ENCODE measurements at places on chromosomes 12 and 14.

DNA sequence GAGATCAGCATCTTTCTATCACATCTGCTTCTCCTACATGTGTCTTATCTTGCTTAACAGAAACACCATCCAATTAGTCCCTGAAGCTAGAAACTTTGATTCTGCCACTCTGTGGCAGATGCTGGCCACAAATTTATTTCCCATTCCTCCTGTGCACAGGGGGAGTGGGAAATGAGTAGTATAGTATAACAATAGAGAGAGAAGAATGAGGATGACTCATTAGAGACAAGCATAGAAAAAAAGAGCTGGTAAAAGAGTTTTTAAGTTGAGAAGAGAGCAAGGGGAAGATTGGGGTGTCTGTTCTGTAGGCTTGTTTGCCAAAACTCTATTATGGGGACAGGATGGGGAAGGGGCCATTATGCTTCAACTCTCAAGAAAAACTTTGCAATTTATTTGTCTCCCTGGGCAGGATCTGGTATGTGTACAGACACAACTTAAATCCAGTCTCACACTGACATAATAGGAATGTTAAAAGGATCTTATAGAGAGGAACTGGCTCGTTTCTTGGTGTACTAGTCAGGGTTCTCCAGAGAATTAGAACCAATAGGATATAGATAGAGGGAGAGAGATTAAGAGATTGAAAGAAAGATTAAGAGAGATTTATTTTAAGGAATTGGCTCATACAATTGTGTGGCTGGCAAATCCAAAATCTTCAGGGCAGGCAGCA, 142.6 kb upstream of the CPSF6 start:
- DNase-seq: no peak

DNA sequence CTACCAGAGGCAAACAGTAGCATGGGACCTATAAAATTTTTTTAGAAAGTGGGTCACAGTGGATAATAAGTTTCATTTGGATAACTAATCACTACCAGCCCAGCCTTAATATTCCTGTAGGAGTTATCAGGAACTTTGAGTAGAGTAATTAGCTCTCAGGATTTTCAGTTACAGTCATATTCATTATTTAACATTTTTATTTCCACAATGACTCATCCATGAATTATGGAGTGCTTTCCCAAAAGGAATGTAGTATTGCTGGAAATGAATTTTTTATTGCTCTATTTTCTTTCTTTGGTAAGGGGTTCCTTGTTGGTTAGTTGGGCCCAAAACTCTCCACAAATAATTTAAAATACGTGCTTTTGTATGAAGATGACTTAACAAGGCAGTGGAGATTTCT, 53.7 kb downstream of the ERC1 start:
- DNase-seq: no peak

GRCh38 chr12:32901553-32901952, 5.0 kb upstream of the PKP2 start:
- no peak for DNase-seq

DNA sequence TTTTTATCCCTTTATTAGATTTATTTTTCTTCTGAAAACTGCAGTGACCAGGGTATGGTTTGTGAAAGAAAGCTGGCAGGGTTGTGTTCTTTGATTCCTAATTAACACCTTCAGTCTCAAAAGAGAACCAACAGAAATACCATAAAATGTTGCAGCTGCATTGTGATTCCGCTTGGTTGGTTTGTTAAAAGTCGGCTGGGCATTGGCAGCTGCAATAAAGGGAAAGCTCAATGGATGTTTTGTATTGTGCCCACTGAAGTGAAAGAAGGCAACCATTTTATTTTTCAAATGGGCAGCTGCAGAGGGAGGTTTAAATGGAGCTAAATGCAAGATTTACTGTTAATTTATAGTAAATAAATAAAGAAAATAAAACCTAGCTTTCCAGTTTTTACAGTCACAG, 16.7 kb downstream of the LGR5 start:
- DNase-seq: no peak

DNA sequence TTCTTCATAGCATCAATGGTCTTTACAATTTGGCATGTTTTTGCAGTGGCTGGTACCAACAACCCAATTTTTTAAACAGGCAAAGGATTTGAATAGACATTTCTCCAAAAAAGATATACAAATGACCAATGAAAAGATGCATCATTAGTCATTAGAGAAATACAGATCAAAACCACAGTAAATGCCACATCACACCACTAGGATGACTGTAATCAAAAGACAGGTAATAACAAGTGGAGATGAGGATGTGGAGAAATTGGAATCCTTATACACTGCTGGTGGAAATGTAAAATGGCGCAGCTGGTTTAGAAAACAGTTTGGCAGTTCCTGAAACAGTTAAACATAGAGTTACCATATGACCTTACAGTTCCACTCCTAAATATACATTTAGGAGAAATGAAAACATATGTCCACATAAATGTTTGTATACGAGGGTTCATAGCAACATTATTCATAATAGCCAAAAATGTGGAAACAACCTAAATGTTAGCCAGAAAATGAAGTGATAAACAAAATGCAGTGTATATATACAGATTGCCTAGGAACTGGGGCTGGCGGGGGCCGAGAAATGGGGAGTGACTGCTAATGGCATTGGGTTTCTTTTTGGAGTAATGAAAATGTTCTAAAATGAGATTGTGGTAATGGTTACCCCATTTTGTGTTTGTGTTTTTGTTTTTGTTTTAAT, 55.2 kb downstream of the TGFB3 start:
- no peak for DNase-seq

DNA sequence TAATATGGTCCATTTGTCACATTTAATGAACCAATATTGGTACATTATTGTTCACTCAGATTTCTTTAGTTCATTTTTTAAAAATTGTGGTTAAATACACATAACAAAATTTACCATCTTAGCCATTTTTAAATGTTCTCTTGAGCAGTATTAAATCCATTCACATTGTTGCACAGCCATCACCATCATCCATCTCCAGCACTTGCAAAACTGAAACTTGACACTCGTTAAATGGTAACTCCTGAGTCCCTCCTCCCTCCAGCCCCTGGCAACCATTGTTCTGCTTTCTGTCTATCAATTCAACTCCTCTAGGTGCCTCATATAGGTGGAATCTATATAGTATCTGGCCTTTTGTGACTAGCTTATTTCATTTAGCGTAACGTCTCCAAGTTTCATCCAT, 86.4 kb downstream of the ACACB start:
- DNase-seq: no peak

- no peak for DNase-seq
Measured at GRCh38 chr12:1810201-1810930, 10.0 kb upstream of the LRTM2 start.

GRCh38 chr12:64456119-64456518, 4.2 kb downstream of the TBK1 start:
- no peak for DNase-seq

DNA sequence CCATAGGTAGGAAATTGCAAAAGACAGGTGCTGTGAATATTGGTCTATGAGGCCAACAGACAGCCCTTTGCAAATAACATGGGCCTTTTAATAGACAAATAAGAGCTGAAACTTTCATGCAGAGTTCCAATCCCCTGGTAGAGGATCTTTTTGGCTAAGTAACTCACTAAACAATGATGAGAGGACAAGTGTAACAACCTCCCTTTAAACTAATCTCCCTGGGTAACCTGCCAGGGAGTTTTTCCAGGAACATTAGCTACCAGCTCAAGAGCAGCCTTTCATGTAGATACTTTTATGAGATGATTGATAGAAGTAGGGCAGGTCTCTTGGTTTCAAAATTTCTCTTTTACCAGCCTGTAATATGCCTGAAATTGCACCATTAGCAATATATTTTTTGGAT, 13.8 kb upstream of the CACNA1C start:
- no peak for DNase-seq

DNA sequence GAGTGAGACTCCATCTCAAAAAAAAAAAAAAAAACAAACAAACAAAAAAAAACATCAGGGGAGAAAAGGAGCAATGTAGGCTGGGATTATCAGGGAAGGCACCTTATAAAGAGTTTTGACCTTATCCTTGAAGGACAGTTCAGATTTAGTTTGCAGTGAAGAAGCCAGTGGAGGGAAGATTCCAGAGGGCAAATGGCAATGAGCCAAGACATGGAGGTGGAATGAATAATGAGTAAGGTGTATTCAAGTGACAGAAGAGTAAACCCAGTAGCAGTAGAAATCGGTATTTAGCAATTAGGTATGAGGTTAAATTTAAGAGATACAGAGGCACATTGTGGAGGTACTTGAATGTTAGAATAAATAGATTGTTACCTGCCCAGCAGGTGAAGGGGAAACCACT, 2.2 kb upstream of the DUSP16 start:
- DNase-seq: no peak

- DNase-seq: no peak
Measured at GRCh38 chr12:11158885-11159444, 12.0 kb upstream of the SMIM10L1 start.

GRCh38 chr12:61546296-61546695, 713.9 kb upstream of the USP15 start:
- DNase-seq: no peak

DNA sequence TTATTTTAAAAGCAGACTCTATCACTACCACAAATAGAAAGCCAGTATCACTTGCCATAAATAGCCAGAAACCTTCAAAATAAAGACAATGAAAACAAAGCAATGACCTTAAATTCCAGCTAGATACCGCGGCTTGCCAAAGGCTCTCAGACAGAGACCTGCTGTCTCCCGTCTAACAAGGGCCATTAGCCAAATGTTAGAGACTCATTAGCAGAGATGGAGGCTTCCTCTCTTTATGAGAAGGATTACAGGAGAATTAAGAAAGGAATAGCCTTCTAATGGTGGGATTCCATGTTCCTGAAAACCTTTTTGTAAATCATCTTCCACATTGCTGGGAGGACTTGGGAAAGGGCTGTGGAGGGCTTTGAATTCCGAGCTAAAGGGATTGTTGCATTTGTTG, 206.7 kb downstream of the AACS start:
- no peak for DNase-seq

DNA sequence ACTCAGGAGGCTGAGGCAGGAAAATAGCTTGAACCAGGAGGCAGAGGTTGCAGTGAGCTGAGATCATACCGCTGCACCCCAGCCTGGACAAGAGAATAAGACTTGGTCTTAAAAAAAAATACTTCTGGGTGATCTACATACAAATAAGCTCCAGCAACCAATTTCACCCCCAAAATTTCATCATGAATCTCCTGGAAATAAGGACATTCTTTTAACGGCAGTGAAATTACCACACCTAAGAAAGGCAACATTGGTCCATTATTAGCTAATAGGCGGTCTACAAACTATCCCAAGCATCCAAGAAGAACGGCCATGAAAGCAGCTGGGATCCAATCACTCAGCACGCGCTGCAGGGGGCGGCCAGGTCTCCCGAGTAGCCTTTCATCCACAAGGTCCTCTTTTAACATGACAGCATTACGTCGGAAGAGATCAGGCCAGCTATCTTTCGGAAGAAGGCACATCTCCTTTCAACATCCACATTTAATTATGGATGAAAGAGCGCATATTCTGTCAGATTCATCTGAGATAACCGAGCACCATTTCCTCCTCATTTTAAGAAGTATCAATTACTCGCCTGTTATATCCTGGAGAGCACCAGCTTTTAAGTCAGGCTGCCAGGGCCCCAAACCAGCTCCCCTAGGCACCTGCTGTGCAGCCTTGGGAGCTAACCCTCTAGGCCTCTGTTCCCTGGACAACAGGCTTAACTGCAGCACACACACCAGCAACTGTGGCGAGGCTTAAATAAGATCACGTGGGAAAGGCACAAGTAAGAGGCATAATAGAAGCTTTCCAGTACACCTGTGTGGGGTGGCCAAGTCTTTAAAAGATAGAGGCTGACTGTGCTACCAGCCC, 4.2 kb downstream of the SLC15A4 start:
- no peak for DNase-seq

GRCh38 chr14:69850086-69850735, 29.0 kb upstream of the SMOC1 start:
- no peak for DNase-seq

DNA sequence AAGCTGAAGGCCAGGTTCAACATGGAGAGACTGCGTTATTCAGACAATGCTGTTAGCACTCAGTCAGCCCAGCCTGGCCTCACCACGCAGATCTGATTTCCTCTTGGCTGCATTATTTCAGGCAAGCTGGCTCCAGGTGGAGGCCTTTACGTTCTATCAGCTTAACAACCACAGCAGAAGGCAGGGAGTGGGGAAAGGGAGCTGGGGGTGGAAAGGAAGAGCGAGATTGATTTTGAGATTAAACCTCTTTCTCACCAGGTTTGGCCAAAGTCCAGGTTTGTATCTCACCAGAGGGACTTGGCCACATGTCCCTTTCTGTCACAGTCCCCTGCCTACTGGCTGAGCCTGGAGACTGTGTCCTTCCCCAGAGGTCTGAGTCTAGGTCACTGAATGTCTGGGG, 543.7 kb upstream of the TMEM132C start:
- DNase-seq: no peak

- DNase-seq: no peak
Measured at GRCh38 chr14:45246691-45247090, 6.3 kb downstream of the MIS18BP1 start.

- DNase-seq: no peak
Measured at GRCh38 chr12:46369095-46369473, 3.5 kb downstream of the SLC38A2 start.

GRCh38 chr14:67710209-67710608, 8.5 kb downstream of the RDH12 start:
- DNase-seq: no peak

GRCh38 chr14:104333646-104334423, 195.4 kb downstream of the KIF26A start:
- DNase-seq: no peak

GRCh38 chr14:104119119-104119487, 19.3 kb upstream of the KIF26A start:
- no peak for DNase-seq

GRCh38 chr12:78802593-78802992, 62.0 kb upstream of the SYT1 start:
- no peak for DNase-seq

DNA sequence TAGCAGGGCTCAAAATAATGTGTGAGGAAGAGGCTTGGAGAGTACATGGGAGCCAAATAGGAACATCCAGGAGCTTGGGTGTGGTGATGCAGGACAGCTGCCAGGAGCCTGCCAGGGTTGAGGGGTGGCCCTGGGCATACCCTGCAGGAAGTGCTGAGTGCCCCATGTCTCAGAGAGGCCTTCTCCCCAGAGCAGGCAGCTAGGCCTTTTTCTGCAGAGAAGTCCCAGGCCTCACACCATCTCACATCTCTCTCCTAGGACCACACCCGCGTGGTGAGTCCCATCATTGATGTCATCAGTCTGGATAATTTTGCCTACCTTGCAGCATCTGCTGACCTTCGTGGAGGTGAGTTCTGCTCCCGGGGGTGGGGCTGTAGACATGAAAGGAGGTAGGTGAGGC, 66.9 kb downstream of the ERH start:
- DNase-seq: no peak

- no peak for DNase-seq
Measured at GRCh38 chr12:51118706-51119105, 35.3 kb upstream of the CSRNP2 start.

GRCh38 chr14:77076113-77076631, 21.9 kb upstream of the CIPC start:
- DNase-seq: no peak

DNA sequence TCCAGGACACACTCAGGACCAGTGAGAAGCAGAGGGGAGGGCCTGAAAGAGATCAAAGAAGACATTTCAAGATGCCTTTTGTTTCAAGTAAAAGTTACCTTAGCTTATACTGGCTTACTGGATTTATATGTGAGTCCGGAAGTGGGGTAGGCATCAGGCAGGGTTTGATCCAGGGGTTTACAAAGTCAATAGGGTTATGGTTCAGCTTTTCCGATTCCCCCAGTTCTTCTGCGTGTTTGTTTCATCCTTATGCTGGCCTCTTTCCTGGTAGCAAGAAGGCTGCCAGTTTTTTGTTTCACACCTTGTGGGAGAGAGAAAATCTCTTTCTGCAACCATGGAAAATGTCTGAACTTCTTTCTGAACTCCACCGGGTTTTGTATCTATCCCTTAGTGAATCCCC, 126.3 kb downstream of the ESRRB start:
- DNase-seq: no peak

All from stimulated activated CD8-positive, alpha-beta memory T cell treated with anti-CD3 and anti-CD28 coated beads, Interleukin-4, amount 100 ng/mL, for 4 hours (primary cell).